ENCODE measurements at places on chromosomes 3 and 15.

DNA sequence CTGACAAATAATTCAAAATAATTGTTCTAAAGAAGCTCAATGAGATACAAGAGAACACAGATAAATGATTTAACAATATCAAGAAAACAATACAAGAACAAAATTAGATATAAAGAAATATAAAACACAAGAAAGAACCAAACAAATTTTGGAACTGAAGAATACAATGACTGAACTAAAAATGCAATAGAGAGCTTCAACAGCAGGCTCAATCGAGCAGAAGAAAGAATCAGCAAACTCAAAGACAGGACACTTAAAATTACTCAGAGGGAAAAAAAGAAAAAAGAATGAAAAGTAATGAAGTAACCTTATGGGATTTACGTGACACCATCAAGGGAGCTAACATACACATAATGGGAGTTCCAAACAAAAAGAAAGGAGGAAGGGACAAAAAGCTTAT is 32.1 kb downstream of the CCDC54 start:
- DNase-seq: no peak

- DNase-seq: no peak
Observed at GRCh38 chr3:78963771-78964170, 804.0 kb downstream of the ROBO1 start.

- no peak for DNase-seq
Observed at GRCh38 chr3:12755754-12756153, 3.3 kb downstream of the TMEM40 start.

DNA sequence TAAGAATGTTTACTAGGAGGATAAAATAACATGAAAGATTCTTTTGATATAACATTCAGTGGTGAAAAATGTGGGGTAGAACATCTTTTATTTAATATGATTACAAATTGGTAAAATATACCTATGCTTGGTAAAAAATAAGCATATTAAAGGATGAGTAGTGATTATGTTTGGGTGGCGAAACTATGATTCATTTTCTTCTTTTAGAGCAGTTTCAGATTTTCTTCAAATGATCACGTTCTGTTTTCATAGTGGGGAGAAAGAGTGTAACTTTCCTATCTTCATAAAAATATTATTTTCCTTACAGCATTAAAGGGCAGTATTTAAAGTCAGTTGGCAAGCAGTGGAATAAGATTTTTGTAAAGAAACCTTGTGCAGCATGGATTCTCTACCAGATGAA is 15.5 kb downstream of the DZIP3 start:
- no peak for DNase-seq

DNA sequence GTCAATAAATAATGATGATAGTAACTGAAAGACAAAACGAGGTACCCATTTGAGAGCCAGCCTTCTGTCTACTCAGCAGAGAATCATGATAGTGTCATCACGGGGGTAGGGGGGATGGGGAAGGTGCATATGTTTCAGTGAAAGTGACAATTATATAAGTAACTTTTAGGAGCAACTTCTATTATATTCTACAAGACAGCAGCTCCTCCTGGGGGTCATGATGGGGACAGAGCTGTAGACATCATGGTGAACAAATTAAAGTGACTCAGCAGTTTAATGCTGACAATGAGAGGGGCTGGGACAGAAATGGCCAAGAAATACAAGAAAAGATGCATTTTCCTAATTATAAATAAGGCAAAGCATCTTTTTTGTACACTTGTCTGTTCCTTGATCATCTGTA is 11.8 kb downstream of the CAPN3 start:
- peak; percentile 49 for DNase-seq

- DNase-seq: no peak
Observed at GRCh38 chr3:131550562-131551465, 48.0 kb upstream of the MRPL3 start.

DNA sequence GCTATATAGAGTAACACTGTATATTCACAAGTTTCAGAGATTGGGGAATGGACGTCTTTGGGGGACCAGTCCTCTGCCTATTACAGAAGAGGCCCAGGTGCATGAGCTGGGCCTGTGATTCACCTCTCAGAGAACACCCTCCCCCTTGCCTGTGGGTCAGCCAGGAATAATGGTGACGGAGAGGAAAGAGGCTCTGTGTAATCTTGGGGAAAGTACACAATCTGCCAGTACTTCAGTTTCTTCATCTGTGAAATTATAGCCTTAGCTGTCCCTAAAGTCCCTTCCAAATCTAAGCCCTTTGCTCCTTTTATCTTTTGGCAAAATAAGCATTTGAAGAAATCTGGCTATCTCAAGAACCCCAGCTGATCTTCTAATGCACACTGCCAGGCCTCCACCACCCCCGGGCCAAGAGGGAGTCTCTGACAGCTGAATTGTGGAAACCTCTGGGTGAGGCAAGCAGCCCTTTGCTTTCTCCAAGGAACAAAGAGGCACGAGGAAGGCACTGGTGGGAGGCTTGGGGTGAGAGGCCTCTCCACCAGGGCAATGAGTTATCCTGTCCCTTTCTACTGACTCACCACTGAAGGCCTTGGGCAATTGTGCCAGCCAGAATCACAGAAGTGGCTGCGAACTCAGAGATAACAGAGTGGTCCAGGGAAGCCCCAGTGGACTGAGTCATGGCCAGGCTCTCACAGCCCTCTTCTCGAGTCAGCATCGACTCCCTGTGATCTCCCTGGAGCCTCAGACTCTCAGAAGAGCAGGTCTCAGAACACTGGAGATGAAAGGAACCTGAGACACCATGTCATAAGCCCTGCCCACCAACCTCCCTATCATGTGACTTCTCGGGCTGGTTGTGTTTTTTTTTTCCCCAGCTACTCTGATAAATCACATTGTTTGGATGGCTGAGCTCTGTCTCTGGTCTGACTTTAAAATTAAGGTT is 31.8 kb downstream of the CCNL1 start:
- peak; percentile 99 for DNase-seq

DNA sequence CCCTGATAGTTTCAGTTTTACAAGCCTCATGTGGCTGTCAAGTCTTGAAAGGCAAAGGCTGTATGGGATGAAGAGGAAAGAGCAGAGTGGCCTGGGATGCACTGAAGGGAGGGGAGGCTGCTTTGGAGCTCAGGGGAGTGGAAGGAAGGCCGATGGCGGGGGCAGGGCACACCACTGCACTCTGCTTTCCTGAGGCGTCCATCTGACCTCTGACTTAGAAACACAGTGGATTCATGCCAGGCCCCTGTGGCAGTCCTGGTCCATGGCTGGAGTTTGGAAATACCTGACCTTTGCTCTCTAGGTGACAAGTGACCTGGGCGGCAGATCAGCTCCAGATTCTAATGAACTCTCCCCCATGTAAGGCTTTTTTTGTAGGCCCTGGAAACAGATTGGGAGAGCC is 19.0 kb downstream of the FAH start:
- DNase-seq: no peak
